HuH-7 (cell line): ENCODE measurements at places on chromosomes 3 and 15.

DNA sequence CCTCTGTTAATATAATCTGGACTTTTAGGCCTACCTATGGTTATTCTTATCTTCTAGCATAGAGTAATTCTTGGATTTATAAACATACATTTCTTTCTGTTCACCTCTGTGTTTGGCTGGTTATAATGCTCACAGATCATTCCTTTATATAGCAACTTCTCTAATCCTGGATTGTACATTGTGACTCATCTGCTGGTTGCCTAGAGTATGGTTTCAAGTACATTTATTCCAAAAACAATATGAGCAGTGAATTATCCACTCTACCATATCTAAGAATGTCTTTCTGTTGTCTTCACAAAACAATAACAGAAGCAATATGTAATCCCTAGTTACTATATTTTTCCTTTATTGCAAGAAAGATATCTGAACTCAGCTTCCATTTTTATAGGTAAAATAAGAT is 35.3 kb downstream of the FSIP1 start:
- DNase-seq, result no peak

DNA sequence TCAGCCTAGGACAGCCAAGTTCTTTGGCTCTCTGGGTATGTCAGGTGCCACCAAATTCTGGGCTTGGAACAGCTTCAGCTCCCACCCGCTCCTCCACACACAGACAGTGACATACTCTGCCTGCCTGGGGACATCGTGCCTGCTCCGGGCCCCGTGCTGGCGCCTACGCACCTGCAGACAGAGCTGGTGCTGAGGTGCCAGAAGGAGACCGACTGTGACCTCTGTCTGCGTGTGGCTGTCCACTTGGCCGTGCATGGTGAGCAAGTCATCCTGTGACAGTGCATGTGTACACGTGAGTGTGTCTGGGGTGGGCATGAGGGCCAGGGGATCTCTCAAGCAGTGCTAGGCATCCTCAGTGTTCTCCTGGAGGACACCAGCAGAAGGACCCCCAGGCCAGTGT is 922 bp downstream of the IL17RC start:
- no peak for DNase-seq

DNA sequence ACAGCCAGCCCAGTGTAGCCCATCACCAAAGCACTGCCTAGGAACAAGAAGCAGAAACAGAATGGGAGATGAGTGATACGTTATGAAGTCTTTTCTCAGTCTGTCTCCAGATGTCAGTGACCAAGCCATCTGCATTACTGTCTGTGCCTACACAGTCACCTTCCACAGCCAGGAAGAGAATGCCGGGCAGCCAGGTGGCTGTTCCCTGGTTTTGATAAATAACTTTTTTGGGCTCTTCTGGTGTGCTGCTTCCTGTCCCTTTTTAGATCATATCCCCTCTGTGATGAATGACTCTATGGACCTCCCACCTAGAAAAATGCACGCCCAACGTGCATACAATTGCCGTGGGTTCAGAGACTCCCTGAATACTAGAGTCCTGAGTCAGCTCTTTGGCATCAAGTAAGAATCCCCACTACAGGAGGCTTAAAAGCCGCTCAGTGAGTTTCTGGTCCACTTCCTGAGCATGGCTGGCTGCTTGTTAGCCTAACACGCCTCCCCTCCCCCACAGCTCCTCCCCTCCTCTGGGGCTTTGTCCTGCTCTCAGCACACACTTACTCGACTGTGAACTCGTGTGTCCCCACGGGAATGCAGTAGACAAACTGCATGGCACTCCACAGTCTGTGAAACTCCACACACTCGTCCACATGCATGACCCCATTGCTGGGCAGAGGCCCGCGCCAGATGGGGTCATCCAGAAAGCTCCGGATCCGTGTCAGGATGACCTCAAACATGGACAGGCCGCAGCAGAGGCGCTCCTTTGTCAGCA is 34.7 kb downstream of the NIPA2 start:
- no peak for DNase-seq

GRCh38 chr3:127443581-127444375 is 146.8 kb downstream of the TPRA1 start:
- DNase-seq, result no peak

DNA sequence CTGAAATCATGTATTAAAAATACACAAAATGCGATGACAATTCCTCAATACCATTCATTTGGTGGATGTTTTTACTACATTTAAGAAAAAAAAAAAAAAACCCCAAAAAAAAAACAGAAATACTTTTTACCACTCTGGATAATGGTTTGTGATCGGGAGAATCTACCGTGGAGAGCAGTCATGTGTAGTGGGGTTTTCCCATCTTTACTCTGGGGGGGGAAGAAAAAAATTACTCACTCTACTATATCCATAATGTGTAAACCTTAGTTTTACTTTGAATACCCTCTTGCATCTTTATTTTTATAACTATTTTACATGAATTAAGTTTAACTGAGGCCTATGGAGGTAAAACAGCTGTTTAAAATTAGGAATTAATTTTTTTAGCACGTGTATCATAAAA is 83.3 kb downstream of the ANKRD28 start:
- DNase-seq, result no peak

DNA sequence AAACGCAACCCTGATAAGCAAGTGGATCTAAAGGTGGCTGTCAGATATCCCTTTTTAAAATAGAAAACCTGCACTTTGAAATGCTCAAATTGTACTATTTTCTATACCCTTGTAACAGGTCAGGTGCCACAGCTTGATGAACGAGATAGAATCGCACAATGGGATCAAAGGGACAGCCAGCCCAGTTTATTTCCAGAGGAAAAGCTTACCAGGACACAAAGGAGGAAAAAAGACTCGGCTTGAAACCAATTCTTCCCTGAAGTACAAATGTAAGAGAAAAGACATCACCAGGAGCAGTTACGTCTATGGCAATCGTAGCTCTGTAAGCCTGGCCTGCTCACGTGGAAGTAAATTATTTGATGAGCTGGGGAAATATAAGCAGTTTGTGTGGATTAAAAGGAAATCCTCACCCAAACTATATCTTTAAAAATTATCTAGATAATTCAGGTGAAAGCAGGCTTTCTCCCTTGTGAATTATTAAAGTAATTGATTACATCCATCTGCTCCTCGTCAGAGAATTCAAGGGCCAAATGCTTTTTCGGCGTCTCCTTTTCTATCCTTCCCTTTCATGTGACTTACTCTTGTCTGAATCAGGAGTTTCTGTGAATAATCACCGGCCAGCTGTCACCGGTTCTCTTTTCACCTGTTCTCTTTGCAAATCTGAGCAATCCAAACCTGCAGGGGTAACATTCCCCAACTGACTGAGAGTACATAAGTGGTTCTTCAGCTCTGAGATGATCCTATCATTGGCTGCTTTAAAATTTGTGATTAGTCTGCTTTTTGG is 339.2 kb upstream of the ONECUT1 start:
- no peak for DNase-seq

DNA sequence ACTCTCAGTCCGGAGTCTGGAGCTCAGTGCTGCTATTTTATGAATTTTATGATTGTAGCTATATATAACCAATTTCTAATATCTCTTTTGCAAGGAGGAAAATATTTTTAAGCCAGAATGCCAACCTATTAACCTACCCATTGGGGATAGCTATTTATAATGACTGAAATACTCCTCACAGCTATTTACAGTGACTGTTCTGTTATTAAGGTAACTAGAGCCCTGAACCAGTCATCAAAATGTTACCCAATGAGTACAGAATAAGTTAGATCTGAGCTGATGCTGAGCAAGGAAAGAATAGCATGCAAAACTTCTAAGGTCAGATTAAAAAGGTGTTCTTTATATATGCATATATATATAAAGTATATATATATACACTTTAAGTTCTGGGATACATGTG is 79.6 kb upstream of the PPP2R3A start:
- no peak for DNase-seq

- no peak for DNase-seq
These were observed 293.6 kb upstream of the MDFIC2 start for GRCh38 chr3:70606018-70606417.

- DNase-seq, result no peak
These were observed 111.0 kb upstream of the TGFBR2 start for GRCh38 chr3:30495172-30496065.

GRCh38 chr3:106245400-106245799 is 376.6 kb upstream of the CBLB start:
- no peak for DNase-seq

DNA sequence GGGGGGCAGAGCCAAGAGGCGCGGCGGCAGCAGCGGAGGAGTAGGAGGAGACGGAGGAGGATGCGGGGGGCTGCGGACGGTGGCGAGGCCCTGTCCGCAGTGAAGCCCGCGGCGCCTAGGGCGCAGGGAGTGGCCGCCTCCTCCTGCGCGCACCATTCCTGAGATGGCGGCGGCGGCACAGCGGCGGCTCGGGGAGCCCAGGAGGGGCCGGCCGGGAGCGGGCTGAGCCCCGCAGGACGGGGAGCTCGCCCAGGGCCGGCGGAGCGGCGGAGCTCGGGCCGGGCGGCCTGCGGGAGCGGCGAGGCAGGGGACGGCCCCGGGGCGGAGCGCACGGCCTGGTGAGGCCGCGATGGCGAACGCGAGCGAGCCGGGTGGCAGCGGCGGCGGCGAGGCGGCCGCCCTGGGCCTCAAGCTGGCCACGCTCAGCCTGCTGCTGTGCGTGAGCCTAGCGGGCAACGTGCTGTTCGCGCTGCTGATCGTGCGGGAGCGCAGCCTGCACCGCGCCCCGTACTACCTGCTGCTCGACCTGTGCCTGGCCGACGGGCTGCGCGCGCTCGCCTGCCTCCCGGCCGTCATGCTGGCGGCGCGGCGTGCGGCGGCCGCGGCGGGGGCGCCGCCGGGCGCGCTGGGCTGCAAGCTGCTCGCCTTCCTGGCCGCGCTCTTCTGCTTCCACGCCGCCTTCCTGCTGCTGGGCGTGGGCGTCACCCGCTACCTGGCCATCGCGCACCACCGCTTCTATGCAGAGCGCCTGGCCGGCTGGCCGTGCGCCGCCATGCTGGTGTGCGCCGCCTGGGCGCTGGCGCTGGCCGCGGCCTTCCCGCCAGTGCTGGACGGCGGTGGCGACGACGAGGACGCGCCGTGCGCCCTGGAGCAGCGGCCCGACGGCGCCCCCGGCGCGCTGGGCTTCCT is at the start of gene GPR27:
Gene GPR27, plus strand, starts transcription at position 155 of the 909 bp plus-strand sequence. Its CDS starts 195 bp downstream, at position 350.
- DNase-seq, result no peak

GRCh38 chr15:76935620-76936019 is 4.1 kb downstream of the RCN2 start:
- DNase-seq, result no peak

- no peak for DNase-seq
These were observed 4.1 kb downstream of the CCR9 start for GRCh38 chr3:45890405-45890804.

- no peak for DNase-seq
These were observed 238.5 kb upstream of the LRRN1 start for GRCh38 chr3:3560591-3561311.

DNA sequence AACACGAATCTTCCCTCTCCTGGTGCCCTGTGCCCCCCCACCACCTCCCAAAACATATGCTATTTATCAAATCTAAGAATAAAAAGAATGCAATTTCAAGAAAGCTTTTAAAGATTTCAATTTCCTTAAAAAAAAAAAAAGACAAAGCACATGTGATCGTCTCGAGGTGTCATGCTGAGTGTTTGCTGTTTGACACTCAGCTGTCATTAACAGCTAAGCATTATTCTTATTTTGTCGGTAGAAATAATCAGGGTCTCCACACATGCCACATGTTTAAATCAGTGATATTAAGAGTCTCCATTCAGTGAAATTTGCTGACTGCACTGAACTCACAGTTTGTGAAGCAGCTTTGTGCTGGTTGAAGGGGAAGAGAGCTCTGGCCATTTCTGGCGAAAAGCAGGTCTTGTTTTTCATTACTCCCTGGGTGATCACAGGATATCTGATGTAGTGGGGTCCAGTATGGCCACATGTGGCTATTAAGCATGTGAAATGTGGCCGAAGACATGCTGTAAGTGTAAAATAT is 281.8 kb downstream of the SATB1 start:
- DNase-seq, result no peak

DNA sequence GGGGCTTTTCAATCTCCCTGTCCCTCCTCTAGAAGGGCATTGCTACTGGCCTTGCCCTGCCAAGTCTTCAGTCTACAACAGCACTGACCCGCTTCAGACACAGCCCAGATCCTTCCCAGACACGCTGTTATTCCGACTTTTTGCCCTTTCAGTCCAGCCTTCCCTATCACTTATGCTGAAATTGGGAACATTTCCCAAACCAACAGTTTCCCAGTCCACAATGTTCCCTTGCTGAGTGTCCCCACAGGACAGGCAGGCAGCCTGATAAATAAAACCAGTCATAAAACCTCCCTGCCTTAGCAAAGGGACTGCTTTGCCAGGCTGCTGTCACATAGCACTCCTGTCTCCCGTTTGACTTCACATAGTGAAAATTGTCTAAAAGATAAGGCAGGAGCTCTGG is 43.5 kb downstream of the GOLGA6L2 start:
- no peak for DNase-seq

DNA sequence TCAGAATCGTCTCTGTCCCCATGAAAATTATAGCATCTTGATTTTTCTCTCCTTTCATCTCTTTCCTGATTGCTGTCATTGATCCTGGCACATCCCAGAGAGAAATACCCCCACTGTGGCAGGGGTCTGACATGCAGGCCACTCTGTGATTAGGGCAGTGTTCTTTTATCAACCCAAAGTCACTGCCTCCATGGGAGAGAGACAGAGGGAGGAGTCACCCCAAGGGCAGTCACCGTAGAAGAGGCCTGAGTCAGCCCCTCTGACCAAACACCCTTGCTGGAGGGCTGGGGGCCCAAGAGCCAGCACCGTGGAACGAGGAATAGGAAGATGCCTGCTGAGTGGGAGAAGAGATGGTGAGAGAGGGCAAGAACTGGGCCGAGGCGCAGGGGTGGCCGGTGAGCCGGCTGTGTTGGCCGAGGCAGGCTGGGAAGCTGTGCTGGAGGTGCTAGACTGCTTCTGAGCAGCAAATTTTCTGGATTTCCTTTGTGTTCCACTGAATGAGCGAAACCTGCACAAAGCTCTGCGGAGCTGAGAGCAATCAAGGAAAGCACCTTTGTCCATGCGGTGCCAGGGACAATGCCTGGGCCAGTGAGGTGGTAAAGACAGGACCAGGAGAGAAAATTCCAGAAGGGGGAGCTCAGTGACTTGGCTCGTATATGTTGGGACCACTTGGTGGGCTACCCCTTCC is 103.8 kb downstream of the ADCY5 start:
- no peak for DNase-seq

DNA sequence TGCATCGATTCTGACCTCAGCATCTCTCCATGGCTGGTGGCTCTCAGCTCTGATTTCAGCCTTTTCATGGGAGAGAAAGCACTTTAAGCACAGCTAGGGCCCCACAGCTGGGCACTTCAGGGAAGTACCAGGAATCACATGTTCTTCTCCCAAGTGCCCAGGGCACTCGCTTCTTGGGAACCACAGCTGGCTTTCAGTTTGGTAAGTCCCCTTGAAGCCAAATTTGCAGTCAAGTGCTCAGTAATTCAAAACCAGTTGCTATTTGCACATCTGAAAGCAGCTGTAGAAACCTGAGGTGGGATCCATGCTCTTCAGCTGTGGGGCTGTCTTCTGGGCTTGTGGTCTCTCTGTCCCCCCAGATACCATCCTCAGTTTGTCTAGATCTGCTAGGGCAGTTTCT is 12.8 kb downstream of the GABRA5 start:
- DNase-seq, result no peak

- no peak for DNase-seq
These were observed 8.4 kb downstream of the NBEAL2 start for GRCh38 chr3:46987743-46988401.
